ENCODE measurements at places on chromosomes 7 and 10. TPM values are rescaled to one million over a fixed set of nuclear protein-coding genes. Genes with fewer than 3 reads are reported as not detected.

DNA sequence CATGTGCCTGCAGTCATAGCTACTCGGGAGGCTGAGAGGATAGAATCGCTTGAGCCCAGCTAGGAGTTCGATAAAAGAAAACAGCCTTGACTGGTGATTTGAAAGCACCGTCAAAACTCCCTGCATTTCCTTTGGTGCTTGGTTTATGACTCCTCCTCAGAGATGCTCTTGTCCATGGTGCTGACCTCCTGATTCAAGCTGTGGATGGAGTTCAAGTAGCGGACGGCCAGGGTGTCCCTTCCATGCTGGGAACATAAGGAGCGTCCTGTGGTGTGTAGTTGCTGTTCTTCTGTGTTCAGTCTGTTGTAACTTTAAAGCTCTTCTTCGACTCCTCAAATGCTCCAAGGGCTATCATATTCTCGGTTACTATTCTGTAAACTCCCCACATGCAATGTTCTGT, 382.5 kb upstream of the KIAA1217 start:
- H3K4me1 ChIP-seq, result no peaks in the 10 kb centered on the region
- DNase-seq, result no peak
- no peaks in the 10 kb centered on the region for H3K36me3 ChIP-seq

DNA sequence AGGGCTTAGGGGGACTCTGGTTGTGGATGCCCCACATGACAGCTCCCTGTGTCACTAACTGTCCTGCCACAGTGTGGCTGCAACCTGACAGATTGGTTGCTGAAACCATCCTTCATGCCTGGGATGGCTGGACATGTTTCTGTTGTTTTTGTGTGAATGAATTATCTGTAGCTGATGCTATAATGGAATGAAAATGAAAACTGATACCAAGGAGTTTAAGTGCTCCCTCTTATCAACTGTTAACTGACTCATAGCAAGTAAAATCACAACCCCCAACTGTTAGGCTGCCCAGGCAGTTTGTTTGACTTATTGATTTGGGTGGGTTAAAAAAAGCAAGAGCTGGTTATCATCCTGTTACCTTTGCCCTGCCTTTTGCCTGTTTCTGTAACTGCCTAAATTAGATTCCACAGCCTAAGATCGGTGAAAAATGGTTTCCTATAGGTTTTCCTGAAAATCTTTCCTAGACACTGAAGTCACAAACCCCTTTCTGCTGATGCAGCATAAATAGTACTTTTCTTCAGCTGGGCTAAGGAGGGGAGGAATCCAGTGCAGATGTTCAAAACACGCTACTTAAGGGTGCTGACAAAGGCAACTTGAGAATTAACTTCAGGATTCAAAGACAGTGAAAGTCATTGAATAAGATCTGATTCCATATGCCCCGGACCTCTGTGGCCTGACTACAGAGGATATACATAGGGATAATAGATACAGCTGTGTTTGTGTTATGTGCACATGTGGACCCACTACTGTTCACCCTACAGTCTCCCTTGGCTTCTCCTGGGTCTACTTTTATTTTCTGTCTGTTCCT, 5.7 kb downstream of the FRAT2 start:
- no peak overlapping the region for H3K27ac ChIP-seq
- no peak for DNase-seq
- no peaks in the 10 kb centered on the region for H3K36me3 ChIP-seq
- H3K27me3 ChIP-seq, result no peaks in the 10 kb centered on the region

DNA sequence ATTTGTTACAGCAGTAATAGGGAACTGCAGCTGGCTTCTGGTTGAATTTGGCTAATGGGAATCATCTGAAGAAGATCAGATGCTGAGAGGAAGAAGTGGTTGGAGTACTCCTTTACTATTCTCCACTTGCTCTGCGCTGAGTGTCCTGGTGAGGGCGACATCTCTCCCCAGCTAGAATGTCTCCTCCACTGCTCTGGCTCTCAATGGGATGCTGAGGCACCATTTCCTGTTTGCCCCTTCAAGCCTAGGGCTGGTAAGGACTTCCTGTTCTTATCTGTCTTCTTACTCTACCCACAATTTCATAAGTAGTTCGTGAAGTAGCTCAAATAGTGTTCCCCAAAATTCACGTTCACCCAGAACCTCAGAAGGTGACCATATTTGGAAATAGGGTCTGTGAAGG, 43.2 kb upstream of the TES start:
- H3K27me3 ChIP-seq, result no peaks in the 10 kb centered on the region
- H3K27ac ChIP-seq, result no peak overlapping the region
- no peak overlapping the region for H3K4me3 ChIP-seq
- DNase-seq, result no peak

- peaks cover 16% of the 10 kb centered on the region for H3K4me1 ChIP-seq
- H3K4me3 ChIP-seq, result no peak overlapping the region
- no peak overlapping the region for H3K27ac ChIP-seq
- DNase-seq, result no peak
These were observed 3.9 kb downstream of the FAM241B start for GRCh38 chr10:69633673-69634635.

RTKN2 gene
- not detected for total RNA-seq

DNA sequence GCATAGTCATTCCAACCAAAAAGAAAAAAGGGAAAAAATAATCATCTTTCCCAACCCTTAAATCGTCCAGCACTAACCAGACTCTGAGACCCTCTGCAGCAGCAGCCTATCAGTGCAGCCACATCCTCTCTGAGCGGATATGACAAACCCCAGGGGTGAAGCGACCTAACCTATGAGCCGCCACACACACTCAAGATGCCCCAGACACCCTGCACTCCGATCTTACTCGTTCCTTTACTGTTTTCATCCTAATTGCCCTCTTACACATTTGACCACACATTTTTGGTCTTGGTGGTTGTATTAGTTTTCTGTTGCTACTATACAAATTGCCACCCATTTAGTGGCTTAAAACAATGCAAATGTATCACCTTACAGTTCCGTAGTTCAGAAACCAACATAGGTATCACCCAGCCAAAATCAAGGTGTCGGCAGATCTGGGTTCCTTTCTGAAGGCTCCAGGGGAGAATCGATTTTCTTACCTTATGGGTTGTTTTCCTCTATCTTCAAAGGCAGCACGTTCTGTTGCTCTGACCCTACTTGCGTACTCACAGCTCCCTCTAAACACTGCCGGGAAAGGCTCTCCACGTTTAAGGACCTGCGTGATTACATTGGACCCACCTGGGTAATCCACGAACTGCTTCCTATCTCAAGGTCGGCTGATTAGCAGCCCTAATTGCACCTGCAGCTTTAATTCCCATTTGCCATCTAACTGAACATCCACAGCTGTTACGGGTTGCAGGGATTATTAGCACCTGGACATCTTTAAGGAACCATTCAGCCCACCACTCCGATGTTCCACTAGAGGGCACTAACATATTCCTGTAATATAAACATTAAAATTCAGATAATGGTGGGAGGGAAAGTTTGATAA, 37.3 kb upstream of the PRSS1 start:
- H3K27ac ChIP-seq, result no peak overlapping the region
- peaks cover 6% of the 10 kb centered on the region for H3K27me3 ChIP-seq
- H3K4me1 ChIP-seq, result no peaks in the 10 kb centered on the region
- no peak for DNase-seq
- H3K4me3 ChIP-seq, result no peak overlapping the region

DNA sequence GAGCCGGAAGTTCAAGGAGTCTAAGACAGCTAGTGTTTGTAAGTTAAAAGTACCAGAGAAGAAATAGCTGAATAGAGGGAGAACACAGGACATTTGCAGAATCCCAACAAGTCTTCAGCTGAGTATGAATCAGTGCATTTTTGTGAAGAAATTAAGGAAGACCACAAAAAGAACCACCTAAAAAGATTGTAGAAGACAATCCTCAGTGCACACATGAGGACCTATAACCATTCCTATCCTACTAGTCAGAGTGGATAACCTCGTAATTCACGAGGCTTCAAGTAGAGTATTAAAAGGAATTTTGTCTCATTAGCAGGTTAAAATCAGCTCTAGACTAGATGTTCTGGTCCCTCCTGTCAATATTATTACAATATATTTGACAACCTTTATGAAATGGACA, 295.4 kb upstream of the KAT6B start:
- H3K4me1 ChIP-seq, result no peaks in the 10 kb centered on the region
- no peak overlapping the region for H3K27ac ChIP-seq
- H3K4me3 ChIP-seq, result no peak overlapping the region
- DNase-seq, result no peak

- no peak overlapping the region for H3K27ac ChIP-seq
- H3K27me3 ChIP-seq, result no peaks in the 10 kb centered on the region
- no peak for DNase-seq
- H3K4me3 ChIP-seq, result no peak overlapping the region
- H3K4me1 ChIP-seq, result no peaks in the 10 kb centered on the region
These were observed 2.7 kb upstream of the PNLIPRP1 start for GRCh38 chr10:116587878-116588591.

DNA sequence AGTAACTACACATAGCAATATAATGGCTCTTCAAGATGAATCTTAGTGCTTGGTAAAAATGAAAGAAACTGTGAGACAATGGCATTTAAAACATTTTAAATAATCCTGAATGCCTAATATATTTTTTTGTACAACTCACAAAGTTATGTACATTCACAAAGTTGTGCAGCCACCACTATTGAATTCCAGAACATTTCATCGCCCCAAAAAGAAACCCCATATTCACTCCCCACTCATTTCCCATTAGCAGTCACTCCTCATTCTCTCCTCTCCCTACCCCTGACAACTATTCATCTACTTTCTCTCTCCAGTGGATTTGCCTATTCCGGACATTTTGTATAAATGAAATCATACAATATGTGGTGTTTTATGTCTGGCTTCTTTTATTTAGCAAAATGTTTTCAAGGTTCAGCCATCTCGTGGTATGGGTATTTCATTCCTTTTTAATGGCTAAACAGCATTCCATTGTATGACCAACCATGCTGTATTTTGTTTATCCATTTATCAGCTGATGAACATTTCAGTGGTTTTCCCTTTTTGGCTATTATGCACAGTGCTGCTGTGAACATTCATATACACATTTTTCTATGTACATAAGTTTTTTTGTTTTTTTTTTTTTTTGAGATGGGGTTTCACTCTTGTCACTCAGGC, 34.7 kb downstream of the ENTPD7 start:
- no peaks in the 10 kb centered on the region for H3K27me3 ChIP-seq
- DNase-seq, result no peak
- no peak overlapping the region for H3K4me3 ChIP-seq
- no peaks in the 10 kb centered on the region for H3K4me1 ChIP-seq
